SK-N-SH treated with all-trans-retinoic acid at 6 μM for 48 hours (cell line): ENCODE measurements at places on chromosomes 11 and 22.
A peak's percentile ranks its signal among the peaks of the same experiment; 100 is the strongest.

DNA sequence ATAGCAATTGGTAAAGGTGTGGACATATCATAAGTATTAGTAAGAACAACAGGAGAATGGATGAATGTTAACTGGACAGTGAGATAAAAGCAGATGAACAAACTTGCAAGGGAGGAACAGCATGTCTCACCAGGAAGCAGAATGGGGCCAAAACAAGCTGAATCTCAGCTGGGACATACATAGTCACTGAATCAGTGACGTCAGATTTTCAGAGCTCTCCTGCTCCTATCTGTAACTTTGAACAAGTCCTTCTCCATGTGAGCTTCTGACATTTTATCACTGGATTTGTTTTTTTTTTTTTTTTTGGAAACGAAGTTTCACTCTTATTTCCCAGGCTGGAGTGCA, 118.7 kb downstream of the BBOX1 start:
- ATAC-seq = peak; percentile 21; the same call in 2 of the 3 replicates

DNA sequence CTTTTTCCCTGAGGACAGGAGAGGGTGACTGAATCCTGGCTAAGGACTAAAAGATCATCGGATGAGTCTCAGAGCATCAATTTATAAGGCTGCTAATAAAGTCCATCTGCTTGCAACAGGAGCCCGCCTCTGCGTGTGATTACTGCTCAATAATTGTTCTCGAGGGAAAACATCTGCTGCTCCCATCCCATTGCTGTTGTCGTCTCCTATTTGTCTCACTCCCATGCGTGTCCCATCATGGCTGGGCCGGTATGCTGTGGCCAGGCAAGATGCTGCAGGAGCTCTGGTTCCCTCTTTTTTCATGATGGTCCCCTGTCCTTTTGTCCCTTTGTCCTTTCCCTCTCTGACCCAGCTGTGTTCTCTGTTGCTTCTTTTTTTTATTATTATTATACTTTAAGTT, 121.2 kb downstream of the SPATA19 start:
- no peak for ATAC-seq

DNA sequence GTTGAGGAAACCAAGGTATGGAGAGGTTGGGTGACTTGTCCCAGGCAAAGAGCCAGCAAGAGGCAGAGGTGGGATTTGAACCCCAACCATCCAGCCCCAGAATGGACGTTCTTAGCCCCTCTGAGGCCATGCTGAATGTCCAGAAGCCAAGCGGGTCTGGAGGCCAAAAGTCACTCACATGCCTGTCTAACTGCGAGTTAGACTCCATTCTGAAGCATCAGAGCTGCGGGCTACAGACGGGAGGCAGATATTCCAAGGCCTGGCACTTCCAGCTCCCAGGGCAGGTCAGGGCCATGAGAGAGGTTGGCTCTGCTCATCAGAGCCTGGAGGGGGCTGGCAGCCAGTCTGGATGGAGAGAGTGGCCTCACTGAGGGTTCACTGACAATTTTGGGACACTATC, 616.5 kb downstream of the BRD1 start:
- ATAC-seq = no peak

- ATAC-seq = no peak
Measured at GRCh38 chr11:29685361-29685760, 331.5 kb downstream of the KCNA4 start.

DNA sequence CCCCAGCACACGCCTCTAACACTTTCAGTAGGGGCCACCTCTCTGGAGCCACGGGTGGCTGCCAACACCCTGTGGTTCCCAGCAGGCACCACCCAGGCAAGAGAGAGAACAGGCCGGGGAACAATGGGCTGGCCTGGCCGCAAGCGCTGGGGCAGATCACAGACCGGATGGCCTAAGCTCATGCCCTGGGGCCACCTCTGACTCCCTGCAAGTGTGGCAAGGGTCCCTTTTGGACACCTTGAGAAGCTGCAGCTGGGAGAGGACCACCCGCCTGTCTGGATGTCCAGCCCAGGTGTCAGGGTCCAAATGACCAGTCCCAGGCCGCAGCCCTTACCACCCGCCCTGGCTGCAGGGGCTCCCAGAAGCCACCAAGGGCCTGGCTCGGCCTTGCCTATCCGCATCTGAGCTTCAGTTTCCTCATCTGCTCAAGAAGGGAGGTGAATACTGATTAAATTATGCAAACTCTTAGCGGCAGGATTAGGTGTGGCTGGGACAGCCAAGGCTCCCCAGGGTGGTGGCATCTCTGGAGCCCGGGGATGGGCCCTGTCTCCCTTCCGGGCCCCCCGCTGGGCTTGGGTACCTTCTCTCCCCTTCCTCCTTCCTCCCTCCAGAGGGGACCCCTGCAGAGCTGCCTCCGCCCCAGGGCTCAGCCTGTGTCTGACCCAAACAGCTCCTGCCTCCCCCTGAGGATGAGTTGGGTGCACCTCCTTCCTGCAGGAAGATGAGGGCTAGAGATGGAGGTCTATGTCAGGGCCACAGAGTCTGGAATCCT, 785 bp upstream of the SUSD2 start:
- ATAC-seq = no peak

GRCh38 chr22:37290737-37291136, 8.4 kb downstream of the CYTH4 start:
- no peak for ATAC-seq

DNA sequence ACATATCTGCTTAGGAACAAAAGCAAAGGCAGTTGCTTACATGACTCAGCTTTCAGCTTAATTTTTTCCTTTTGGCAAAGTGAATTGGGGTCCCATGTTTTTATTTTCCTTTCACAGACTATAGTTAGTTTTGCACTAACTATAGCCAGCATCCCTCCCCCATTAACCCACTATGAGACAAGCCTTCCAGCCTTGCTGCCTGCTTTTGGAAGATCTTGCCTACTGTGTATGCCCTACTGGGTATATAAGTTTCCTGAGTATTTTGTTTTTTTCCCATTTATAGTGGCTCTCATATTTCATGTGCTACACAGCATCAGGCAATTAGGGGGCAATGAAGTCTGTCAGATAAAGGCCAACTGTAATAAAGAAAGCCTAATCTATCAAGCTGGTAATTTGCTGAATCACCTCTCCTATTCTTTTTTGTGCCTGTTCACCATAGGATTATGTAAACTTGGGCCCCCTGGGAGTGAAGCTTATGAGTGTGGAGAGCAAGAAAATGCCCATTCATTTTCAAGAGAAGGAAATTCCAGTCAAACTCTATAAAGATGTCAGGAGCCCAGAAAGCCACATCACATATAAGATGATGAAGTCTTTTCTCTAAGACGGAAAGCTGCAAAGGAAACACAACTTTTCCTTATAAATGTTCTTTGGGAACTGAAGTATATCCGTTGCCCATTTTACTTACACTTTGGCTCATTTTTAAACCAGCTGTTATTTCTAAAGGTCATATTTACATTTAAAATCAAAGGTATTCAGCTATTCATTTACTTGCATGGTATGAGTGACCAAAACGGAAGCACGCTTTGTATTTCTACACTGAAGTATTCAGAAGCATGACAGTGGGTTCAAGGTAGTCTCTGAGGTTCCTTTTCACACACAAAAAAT, 64.0 kb downstream of the CCDC83 start:
- no peak for ATAC-seq

GRCh38 chr11:116086426-116086825, 582.2 kb upstream of the CADM1 start:
- no peak for ATAC-seq

DNA sequence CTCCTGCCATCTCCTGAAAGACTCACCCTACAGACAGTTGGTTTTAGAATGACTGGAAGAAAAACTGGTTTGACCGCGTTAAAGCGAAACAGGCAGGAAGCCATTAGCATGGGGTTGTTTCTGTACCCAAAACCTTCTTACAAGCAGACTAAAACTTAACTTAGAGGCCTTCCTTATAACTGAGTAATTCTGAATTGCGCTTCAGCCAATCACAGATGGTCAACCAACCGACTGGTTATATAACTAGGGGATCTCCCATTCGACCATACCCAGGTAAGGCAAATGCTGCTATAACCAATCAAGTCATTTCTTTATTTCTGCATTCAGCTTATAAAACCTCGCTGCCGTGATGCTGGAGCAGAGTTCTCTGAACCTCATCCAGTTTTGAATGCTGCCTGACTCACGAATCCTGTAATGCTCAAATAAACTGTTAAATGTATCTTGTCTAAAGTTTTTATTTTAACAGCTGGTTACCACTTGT, 87.8 kb upstream of the DRD2 start:
- no peak for ATAC-seq

- ATAC-seq = no peak
Measured at GRCh38 chr11:10377183-10377582, 72.3 kb downstream of the ADM start.
